ENCODE measurements at places on chromosomes 16 and 17. TPM values are rescaled to one million over a fixed set of nuclear protein-coding genes. Genes with fewer than 3 reads are reported as not detected.

GRCh38 chr16:75263963-75264445 is 12.6 kb upstream of the BCAR1 start:
- H3K4me3 ChIP-seq, result peak overlapping the region; percentile 99
- no peak for DNase-seq
- H3K36me3 ChIP-seq, result peaks cover 10% of the 10 kb centered on the region
- peak overlapping the region; percentile 85 for H3K27ac ChIP-seq
- no peaks in the 10 kb centered on the region for H3K27me3 ChIP-seq

DNA sequence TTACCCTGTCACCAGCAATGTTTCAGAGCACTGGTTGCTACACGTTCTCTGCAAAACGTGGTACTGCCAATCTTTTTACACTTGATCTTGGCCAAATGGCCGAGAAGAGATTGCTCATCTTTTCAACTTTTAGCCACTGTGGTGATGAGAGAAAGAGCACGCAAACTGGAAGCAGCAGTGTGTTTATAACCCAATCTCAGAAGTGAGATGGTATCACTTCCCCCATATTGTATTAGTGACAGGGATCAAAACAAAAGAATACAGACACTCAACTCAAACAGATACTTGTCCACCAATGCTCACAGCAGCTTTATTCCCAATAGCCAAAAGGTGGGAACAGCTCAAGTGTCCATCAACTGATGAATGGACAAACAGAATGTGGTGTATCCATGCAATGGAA is 72.1 kb upstream of the FA2H start:
- H3K4me3 ChIP-seq, result no peak overlapping the region
- H3K36me3 ChIP-seq, result no peaks in the 10 kb centered on the region
- DNase-seq, result no peak
- H3K27ac ChIP-seq, result no peak overlapping the region
- H3K4me1 ChIP-seq, result peaks cover 3% of the 10 kb centered on the region
- no peaks in the 10 kb centered on the region for H3K27me3 ChIP-seq

GRCh38 chr17:2750721-2751120 is 1.3 kb upstream of the CCDC92B start:
- no peak for DNase-seq
- H3K4me1 ChIP-seq, result peaks cover 2% of the 10 kb centered on the region
- H3K27ac ChIP-seq, result no peak overlapping the region
- H3K4me3 ChIP-seq, result no peak overlapping the region
- H3K27me3 ChIP-seq, result peaks cover 51% of the 10 kb centered on the region
- no peaks in the 10 kb centered on the region for H3K36me3 ChIP-seq

DNA sequence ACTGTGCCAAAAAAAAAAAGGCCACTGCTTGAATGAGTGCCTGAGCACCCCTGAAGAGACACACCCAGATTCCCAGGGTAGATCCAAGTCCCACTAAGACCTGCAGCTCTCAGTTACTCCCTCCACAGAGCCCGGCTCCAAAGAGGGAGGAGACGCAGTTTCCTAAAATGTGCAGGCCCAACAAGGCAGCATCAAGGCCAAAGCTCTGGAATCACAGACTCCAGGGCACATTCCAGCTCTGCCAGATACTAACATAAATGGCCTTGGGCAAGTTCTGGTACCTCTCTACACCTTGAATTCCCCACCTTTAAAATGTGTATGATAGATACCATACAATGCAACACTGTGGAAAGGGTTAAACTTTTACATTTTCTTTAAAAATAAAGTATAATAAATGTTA is 57.0 kb downstream of the GAS7 start:
- H3K27me3 ChIP-seq, result no peaks in the 10 kb centered on the region
- no peak for DNase-seq
- no peak overlapping the region for H3K4me3 ChIP-seq
- H3K4me1 ChIP-seq, result no peaks in the 10 kb centered on the region
- no peak overlapping the region for H3K27ac ChIP-seq

- H3K4me1 ChIP-seq, result peaks cover 33% of the 10 kb centered on the region
- DNase-seq, result no peak
- no peak overlapping the region for H3K27ac ChIP-seq
- H3K4me3 ChIP-seq, result no peak overlapping the region
- peaks cover 66% of the 10 kb centered on the region for H3K27me3 ChIP-seq
These were observed 1.8 kb downstream of the MPP2 start for GRCh38 chr17:43905400-43905984.

DNA sequence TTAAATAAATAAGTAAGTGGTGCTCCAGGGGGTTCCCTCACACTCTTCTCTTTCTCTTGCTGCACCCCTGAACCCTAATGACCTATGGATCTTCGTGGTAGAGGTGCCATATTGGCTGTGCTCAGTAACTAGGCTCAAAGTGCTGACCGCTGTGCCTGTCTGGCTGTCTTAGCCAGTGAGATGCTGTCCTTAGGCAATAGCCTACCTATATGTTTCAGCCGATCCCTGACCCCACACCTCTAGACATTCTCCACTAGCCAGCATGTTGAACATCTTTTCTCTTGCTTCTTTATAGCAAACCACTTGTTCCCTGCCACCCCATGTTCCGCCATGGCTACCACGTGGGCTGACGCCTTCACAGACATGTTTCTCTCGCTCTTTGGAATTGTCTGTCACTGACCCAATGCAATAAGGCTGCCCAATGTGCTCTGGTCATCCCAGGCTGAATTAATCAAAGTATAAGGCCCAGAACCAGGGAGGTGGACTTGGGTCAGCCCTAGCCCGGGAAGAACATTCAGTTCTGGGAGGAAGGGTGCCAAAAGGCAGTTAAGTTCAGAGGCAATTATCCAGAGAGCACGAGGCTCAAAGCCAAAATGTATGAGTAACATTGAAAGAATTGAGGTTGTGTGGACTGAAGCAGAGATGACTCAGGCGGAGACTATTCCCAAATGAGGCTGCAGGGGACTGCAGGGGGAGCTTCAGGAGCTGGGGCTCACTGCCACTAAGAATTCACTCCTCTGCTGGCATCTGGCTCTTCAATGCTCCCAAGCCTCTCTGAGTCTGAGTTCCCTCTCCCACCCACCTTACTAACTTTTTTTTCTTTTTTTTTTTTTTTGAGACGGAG is 28.7 kb upstream of the TNRC6A start:
- no peaks in the 10 kb centered on the region for H3K36me3 ChIP-seq
- H3K4me1 ChIP-seq, result no peaks in the 10 kb centered on the region
- peak; percentile 34 for DNase-seq

GRCh38 chr17:1736348-1737281 is 6.1 kb upstream of the SERPINF2 start:
- peak; percentile 87 for DNase-seq
- H3K27ac ChIP-seq, result peak overlapping the region; percentile 61
- peaks cover 33% of the 10 kb centered on the region for H3K36me3 ChIP-seq
- no peak overlapping the region for H3K4me3 ChIP-seq

- H3K36me3 ChIP-seq, result peaks cover 48% of the 10 kb centered on the region
- no peak overlapping the region for H3K27ac ChIP-seq
- no peak for DNase-seq
- H3K4me3 ChIP-seq, result no peak overlapping the region
These were observed 6.6 kb downstream of the ZNF319 start for GRCh38 chr16:57993897-57994296.

GRCh38 chr17:68029512-68030215 is 5.9 kb upstream of the KPNA2 start:
- no peak overlapping the region for H3K4me3 ChIP-seq
- H3K4me1 ChIP-seq, result no peaks in the 10 kb centered on the region
- no peaks in the 10 kb centered on the region for H3K36me3 ChIP-seq
- DNase-seq, result peak; percentile 13
- no peak overlapping the region for H3K27ac ChIP-seq

DNA sequence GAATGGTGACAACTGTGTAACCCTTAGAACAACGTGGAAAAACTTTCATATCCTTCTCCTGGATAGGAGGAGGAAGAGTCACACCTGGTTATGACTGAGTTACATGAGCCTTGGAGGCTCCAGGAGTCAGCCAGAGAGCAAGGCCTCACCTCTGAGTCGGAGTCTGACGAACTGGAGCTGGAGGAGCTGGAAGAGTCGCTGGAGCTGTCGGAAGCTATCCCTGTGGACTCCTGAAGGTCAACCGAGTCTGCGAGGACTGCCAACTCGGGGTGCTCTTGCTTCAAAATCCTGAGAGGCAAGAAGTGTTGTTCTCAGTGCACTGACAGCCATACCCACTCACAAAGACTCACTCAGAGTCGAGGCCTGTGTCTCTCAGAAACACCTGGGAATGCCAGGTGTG is 6.2 kb downstream of the JMJD6 start:
- H3K36me3 ChIP-seq, result peaks cover 92% of the 10 kb centered on the region
- H3K27me3 ChIP-seq, result no peaks in the 10 kb centered on the region
- no peak for DNase-seq
- H3K4me1 ChIP-seq, result peaks cover 15% of the 10 kb centered on the region
- H3K27ac ChIP-seq, result no peak overlapping the region

DNA sequence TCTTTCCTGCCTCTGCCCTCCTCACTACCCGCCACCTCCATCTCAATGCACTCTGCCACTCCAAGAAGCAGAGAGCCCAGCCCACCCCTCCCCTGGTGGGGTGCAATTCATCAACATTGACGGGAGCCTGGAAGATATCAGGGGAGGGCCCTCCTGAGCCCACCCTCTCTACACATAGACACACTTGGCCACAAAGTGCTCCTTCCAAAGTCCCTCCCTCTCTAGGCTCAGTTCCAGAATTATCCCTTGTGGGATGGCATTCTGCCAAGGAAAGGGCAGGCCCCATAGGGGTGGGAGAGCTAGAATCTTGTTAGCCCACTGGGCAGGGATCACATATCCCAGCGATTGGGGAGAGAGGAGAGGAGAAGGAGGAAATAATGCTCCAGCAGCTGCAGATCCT is 66.2 kb downstream of the TMEM132E start:
- H3K4me1 ChIP-seq, result peaks cover 4% of the 10 kb centered on the region
- DNase-seq, result peak; percentile 93
- peaks cover 5% of the 10 kb centered on the region for H3K27me3 ChIP-seq
- H3K36me3 ChIP-seq, result no peaks in the 10 kb centered on the region
- no peak overlapping the region for H3K4me3 ChIP-seq
- H3K27ac ChIP-seq, result no peak overlapping the region

GRCh38 chr17:7398612-7399011 is 4.3 kb upstream of the PLSCR3 start:
- DNase-seq, result no peak
- H3K27me3 ChIP-seq, result peaks cover 2% of the 10 kb centered on the region
- H3K27ac ChIP-seq, result no peak overlapping the region
- H3K4me1 ChIP-seq, result peaks cover 17% of the 10 kb centered on the region
- no peak overlapping the region for H3K4me3 ChIP-seq
- H3K36me3 ChIP-seq, result no peaks in the 10 kb centered on the region

DNA sequence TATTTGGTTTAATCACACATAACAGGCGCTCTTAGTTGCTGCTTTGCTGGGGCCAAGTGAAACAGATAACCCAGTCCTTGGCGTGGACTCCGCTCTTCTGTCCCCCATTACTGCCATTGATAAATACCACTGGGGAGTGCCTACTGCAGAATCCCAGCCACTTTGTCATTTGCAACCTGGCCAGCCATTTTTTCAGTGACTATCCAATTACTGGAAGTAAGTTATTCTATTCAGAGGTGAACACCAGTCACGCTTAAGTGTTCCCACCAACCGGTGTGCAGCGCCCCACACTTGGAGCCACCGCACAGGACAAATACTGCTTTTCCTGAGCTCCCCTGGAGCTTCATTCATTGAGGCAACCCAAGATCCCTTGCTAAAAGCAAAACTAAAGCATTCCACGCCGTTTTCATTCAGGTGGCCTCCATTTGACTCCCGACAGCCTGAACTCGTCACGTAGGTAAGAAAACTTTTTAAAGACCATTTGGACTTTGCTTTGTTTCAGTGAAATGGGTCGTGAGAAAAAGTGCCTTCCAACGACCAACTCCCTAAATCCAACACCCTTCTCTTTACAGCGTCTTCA is 1.8 kb downstream of the USP7 start:
- DNase-seq, result peak; percentile 58
- H3K4me3 ChIP-seq, result peak overlapping the region; percentile 80
- peak overlapping the region; percentile 60 for H3K27ac ChIP-seq

DNA sequence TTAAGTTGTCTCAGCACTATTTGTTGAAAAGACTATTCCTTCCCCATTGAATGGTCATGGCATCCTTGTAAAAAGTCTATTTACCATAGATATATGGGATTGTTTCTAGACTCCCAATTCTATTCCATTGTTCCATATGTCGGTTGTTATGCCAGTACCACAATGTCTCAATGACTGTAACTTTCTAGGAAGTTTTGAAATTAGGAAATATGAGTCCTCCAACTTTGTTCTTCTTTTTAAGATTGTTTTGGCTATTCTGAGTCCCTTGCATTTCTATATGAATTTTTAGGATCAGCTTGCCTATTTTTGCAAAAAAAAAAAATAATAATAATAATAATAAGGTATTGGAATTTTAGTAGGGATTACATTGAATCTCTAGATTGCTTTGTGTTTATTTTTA is 43.0 kb upstream of the ABCA3 start:
- H3K27ac ChIP-seq, result no peak overlapping the region
- H3K4me3 ChIP-seq, result no peak overlapping the region
- H3K4me1 ChIP-seq, result no peaks in the 10 kb centered on the region
- peaks cover 3% of the 10 kb centered on the region for H3K27me3 ChIP-seq
- H3K36me3 ChIP-seq, result no peaks in the 10 kb centered on the region

DNA sequence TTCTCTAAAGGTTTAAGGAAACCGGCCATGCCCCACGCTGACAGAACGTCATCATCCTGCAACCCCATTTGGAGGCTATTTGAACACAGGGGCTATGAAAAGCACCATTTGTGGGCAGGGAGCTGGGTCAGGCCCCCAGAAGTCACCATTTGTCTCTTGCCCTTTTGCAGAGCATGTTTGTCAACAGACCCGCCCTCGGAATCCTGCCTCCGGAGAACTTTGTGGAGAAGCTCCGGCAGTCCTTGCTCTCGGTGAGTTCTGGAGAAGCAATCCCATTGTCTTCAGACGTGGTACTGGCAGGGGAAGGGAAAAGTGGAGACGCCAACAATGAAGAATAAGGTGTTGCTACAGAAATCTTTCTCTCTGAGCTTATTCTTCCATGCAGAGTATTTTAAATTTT is 33.5 kb downstream of the TMEM186 start:
- H3K27me3 ChIP-seq, result no peaks in the 10 kb centered on the region
- no peak overlapping the region for H3K27ac ChIP-seq
- H3K4me3 ChIP-seq, result no peak overlapping the region
- peaks cover 45% of the 10 kb centered on the region for H3K36me3 ChIP-seq
- no peak for DNase-seq

- no peak for DNase-seq
- H3K36me3 ChIP-seq, result no peaks in the 10 kb centered on the region
- no peaks in the 10 kb centered on the region for H3K4me1 ChIP-seq
- H3K4me3 ChIP-seq, result no peak overlapping the region
- H3K27me3 ChIP-seq, result peaks cover 21% of the 10 kb centered on the region
These were observed 13.8 kb upstream of the SPOP start for GRCh38 chr17:49691677-49692191.

The KRT14 gene
- polyA plus RNA-seq, result 0.07 TPM

The FMNL1 gene
- polyA plus RNA-seq, result 8.5 TPM

The SCNN1G gene
- 0.03 TPM for polyA plus RNA-seq

The TP53TG3B gene
- polyA plus RNA-seq, result not detected

The PABPN1L gene
- polyA plus RNA-seq, result 0.12 TPM

The KRTAP2-3 gene
- not detected for polyA plus RNA-seq

The SPN gene
- polyA plus RNA-seq, result 6.8 TPM

Measured in large intestine (tissue), 12 donors.